Umbilical cord (tissue), 2 donors: ENCODE measurements at places on chromosomes 5 and 9. TPM values are rescaled to one million over a fixed set of nuclear protein-coding genes. Genes with fewer than 3 reads are reported as not detected.

GRCh38 chr5:179679014-179679674 is 1.7 kb downstream of the CBY3 start:
- peak; percentile 67 for DNase-seq

GRCh38 chr5:140131967-140132409 is 6.3 kb downstream of the IGIP start:
- DNase-seq: peak; percentile 79

GRCh38 chr5:158812408-158812807 is 287.3 kb downstream of the EBF1 start:
- no peak for DNase-seq

GRCh38 chr5:74477761-74478160 is 162.8 kb downstream of the ENC1 start:
- no peak for DNase-seq

- no peak for DNase-seq
Measured at GRCh38 chr5:1107167-1108022, 4.5 kb downstream of the SLC12A7 start.

DNA sequence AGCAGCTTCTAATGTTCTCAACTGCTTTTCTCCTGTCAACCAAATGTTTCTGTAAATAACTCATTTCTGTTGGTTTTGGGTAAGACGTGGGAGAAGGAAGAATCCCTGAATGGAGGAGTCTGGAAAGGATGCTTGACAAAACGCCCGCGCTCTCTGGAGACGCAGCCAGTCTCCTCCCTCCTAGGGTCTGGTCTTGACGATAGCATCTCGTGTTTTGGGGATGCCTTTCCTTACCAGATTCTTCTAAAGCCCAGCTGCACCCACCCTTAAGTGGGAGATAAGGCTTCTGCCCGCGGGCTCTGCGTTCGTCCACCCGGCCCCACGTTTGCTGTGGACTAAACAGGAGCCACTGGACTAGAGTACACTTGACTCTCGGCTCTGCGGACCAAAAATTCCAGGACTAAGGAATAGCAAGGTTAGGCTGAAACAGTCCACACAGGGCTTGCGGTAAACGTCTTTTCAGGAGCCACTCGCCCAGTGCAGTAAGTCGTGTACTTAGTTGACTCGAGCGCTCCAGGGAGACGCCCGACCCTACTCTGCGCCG is 491 bp upstream of the CTSL start:
- no peak for DNase-seq

- no peak for DNase-seq
Measured at GRCh38 chr5:5423586-5423985, 1.1 kb downstream of the ICE1 start.

GRCh38 chr5:149765932-149766331 is 35.8 kb downstream of the PPARGC1B start:
- no peak for DNase-seq

GRCh38 chr9:93661591-93661990 is 85.2 kb downstream of the PHF2 start:
- no peak for DNase-seq

- no peak for DNase-seq
Measured at GRCh38 chr5:175873088-175873454, 1.7 kb downstream of the CPLX2 start.

DNA sequence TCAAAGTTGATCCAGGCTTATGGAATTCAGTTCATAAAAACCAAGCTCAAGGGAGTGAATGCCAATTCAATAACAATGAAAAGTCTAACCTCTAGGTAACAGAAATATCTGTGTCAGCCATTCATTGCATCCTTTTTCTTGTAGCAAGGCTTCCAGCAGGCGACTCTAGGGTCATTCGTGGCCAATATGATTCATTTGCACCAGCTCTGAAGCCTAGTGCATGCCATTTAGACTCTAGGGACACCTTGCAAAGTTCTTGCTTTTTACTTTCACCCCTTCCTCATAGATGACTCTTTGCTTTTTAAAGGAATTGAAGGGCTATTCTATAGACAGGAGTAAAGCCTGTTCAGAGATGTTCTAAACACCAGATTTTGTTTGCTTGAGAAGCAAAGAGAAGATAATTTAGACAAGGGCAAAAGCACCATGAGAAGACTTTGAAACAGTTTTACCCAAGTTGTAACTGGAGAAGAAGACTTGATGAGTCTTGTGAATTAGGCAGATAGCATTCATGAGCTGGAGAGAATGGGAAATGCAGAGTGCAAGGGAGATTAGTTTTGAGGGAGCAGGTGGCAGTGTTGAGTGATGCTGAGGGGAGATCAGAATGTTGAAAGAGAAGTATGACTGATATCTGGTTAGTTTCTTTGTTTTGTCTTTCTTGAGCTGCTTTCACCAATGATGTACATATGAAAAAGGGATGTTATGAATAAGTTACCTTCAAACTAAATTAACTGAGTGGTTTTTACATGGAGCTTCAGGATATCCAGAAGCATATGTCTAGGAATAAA is 94.5 kb downstream of the F2RL2 start:
- no peak for DNase-seq

- peak; percentile 16 for DNase-seq
Measured at GRCh38 chr9:97555164-97555563, 53.7 kb downstream of the TMOD1 start.

DNA sequence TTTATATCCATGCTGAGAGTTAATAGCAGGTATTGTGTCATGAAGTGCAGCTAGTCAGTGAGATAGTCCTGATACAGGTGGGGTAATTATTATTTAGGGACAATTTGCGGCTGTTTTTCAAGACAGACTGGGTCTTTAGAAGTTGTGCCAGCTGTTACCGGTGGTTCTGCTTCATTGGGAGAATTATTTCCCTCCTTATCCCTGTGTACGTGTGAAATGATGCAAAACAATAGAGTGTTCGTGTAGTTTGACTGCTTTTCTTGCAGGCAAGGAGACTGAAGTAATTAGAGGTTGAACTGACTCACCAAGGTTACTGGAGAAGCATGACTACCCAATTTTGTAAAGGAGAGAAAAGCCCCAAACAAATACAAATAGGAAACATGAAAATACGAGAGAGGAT is 101.7 kb downstream of the ARRDC3 start:
- peak; percentile 27 for DNase-seq

DNA sequence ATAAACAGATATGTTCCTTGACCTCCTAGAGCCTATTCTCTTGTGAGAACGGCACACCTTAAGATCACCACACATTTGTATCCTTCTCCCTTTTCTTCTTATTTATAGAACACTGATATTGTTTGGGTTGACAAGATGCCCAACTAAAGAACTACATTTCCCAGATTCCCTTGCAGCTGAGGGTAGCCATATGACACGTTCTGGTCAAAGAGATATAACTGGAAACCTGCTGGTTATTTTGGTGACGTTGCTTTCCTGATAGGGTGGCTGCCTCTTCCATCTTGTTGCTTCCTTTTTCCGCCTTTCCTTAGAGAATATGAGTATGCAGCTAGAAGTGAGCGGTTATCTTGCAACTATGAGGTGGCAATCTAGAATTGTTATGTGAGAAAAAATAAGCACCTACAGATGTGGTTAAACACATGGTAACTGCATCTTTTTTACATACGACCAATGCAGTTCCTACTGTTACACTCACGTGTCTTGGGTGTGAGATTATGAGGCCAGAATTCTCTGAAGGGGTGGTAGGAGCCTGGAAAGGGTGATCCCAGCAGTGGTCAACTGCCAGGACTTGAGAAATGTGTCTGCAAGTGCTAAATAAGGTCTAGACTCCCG is 72.9 kb downstream of the SEC61B start:
- DNase-seq: no peak

GRCh38 chr9:99954819-99955218 is 48.4 kb downstream of the STX17 start:
- no peak for DNase-seq

DNA sequence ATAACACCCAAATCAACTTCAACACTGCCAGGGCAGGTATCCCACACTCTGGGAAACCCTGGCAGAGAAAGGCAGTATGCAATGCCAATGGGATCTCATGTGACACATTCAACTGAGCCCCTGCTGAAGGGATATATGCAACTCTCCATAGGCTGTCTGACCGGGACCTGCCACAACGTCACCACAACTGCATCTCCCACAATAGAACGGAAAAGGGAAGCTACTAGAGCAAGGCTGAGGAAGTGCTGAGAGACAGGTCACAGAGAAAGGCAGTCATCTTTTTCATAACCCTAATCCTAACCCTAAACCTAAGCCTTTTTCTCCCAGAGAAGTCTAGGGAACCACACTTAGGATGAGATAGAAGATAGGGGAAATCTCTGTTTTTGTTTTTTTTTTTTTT is 345.9 kb upstream of the CD180 start:
- DNase-seq: no peak

GRCh38 chr5:72205431-72206009 is 98.2 kb downstream of the MAP1B start:
- peak; percentile 26 for DNase-seq

DNA sequence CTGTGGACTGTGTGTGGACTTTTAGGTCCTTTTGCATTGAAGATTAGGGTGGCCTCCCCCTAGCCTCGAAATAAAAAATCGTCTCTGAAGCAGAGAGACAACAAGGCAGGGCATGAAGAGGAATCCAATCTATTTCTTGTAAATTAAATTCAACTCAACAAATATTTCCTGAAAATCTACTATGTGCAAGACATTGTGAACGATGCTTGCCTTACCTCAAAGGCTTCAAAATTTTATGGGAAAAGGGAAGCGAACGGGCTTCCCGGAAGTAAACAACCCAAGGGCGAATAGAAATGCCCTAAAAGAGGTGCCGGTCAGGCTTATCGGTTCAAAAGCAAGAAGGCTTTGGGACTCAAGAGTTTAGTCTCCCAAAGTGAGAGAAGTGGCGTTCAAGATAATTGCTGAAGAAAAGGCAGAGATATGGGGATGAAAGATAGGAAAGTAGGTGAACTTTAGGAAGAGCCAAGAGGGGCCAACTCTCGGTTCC is 525 bp downstream of the KIF24 start:
- DNase-seq: no peak

DNA sequence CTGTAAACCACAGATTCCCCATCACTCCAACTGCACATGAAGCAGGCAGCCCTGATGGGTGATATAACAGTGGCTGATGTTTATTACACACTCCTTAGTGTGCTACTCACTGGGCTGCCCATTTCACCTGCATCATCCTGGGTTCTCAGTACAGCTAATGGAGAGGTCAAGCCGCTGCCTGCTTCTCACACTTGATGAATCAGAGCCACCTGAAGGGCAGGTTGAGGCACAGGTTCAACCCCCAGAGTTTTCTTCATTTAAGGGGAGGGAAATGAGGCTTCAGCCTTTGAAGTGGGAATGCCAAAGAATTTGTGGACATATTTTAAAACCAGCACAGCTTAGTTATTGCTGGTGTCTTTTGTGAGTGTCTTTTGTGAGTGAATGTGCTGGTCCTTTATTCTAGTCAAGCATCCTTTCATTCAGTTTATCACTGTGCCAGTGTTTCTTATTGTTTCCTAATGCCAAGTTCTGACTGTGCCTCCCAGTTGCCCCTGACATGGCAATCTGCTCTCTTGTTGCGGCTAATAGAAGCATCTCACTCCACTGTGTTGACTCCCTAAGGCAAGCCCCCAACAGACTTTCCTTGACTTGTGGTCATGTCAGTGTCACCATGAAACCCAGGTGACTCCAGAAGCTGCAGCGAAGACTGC is 109.2 kb downstream of the FBXL7 start:
- DNase-seq: no peak

- DNase-seq: peak; percentile 71
Measured at GRCh38 chr5:160270704-160271103, 41.4 kb downstream of the FABP6 start.

DNA sequence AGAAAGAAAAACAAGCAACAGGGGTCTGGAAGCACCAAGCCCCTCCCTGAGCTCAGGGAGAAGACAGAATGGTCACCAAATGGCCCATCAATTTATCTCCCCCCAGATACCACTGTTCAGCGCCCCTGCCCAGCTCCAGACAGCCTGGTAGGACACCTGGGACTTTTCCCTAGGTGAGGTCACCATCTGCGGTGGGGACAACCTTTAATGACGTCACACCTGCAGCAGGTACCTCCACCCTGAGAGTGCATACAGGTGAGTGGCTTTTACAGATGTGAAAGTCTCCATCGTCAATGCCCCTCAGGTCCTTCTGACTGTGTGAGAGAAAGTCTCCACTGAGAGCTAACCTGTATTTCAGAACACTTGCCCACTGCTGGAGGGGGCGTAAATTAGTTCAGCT is 34.3 kb upstream of the LAMC3 start:
- DNase-seq: no peak

GRCh38 chr9:96596601-96597111 is 23.0 kb downstream of the CDC14B start:
- no peak for DNase-seq

- DNase-seq: peak; percentile 30
Measured at GRCh38 chr9:121709798-121710197, 58.4 kb downstream of the DAB2IP start.

DNA sequence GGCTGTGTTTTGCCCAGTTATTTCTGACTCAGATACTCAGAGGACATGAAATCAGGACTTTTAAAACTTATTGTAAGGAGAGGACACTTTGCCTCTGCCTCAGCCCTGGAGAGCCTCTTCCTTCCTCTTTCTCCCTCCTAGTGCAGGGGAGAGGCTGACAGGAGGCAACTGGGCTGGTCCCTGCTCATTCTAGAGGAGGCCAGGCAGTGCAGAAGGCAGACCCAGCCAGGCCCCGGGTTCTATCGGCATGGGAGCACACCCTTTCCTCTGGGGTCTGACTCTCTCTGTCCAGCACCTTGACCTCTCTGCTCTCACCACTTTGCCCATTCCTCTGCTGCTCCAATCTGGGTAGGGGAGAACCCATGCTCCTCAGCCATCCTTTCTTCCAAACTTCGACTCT is 16.0 kb upstream of the SMIM32 start:
- no peak for DNase-seq

- DNase-seq: no peak
Measured at GRCh38 chr9:99251157-99251556, 29.1 kb downstream of the SEC61B start.

DNA sequence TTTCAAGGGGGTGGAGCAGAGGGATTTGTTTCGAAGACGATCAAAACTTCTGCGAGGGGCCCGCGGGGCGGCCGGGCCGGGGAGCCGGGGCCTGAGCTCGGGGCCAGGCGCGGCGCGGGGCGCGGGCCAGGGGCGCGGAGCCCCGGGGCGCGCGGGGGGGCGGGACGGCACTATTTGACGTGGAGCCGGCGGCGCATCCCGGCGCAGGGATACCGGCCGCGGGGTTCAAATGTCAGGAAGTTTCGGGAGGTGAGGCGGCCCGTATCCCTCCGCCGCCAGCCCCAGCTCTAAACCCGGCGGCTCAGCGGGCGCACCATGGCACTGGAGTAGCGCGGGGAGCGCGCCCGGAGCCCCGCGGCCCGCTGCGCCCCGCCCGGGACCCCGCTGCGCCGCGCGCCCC is at the start of gene LMX1B:
LMX1B (plus strand) TSS at position 278 of the 400 bp plus-strand sequence. CDS start 522 bp downstream, outside the sequence.
- DNase-seq: no peak

GRM6 gene
- 0.96 TPM for total RNA-seq

MFAP3 gene
- total RNA-seq: 38.0 TPM

GPR151 gene
- 1.2 TPM for total RNA-seq

C8G gene
- not detected for total RNA-seq

PCSK5 gene
- 15.9 TPM for total RNA-seq

SPATA24 gene
- 7.2 TPM for total RNA-seq

PCDHGA8 gene
- 3.9 TPM for total RNA-seq
